ENCODE measurements at places on chromosomes 7 and 10.

GRCh38 chr7:150955519-150956394 is 22.4 kb downstream of the KCNH2 start:
- no peak for DNase-seq

DNA sequence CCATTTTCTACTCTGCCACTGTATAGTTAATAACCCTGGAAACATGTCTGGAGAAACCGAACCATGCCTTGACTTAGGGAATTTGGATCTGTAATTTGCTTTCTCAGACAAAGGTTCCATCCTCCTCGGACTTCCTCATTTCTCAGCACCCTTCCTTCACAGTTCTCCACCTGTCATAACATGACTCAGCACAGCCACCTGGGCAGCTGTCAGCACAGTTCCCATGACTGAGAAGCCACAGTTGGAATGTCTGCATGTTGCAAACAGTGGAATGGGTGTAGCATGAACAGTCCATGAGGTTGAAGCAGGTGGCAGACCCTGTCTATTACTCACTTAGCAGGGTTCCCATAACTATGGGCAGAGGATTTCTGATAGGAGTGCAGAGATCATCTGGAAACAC is 634 bp upstream of the OR9A4 start:
- DNase-seq: no peak

GRCh38 chr7:103686763-103687162 is 240.8 kb upstream of the SLC26A5 start:
- DNase-seq: no peak

- DNase-seq: no peak
These were observed 67.5 kb upstream of the TES start for GRCh38 chr7:116142850-116143249.

DNA sequence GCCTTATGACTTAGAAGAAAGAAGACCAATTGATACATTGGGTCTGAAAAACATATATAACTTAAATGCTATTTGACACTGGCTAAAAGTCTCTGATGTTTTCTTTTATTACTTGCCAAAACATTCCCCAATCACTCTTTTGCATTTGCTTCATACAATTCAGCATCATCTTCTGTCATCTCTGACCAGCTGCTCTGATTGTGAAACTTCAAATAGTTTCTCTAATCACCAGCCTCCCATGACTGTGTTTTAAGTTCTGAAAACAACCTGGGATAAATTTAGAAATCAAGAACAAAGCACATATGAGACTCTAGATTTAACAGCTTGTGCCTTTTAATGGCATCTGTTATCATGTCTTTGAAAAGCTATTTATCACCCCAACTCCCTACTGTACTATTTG is 208.4 kb upstream of the KCND2 start:
- no peak for DNase-seq

- DNase-seq: no peak
These were observed 54.4 kb upstream of the MGAM2 start for GRCh38 chr7:142057101-142057500.

DNA sequence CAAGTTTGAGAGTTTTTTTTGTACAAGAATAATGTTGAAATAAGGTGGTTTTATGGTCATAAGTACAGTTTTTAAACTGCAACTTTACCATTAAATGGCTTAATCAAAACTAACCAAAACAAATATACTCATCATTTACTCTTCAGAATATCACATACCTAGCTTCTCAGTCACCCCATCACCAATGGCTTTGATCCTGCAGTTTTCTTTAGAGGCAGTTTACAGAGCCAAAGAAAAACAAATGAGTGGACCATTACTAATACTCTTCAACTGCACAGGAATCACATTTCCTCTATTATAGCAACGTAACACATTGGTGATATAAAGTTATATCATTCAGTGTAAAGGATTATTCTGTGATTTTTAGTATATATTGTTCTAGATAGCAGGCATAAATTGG is 576.1 kb upstream of the LRRTM3 start:
- DNase-seq: no peak

DNA sequence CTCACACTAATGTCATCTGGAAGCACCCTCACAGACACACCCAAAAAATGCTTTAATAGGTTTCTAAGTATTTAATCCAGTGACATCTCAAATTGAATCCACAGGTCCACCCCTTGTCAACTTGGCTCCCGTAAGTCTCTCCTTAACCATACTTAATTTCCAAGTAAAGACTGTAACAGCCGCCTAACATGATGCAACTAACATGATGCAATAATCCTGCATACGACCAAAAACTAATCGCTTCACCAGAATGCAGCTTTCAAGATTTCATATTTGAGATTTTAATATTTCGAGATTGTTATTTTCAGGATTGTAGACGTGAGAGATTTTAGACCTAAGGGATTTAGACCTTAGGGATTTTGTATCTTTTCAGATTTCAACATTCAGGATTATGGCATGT is 3.7 kb upstream of the HDAC9 start:
- DNase-seq: no peak

DNA sequence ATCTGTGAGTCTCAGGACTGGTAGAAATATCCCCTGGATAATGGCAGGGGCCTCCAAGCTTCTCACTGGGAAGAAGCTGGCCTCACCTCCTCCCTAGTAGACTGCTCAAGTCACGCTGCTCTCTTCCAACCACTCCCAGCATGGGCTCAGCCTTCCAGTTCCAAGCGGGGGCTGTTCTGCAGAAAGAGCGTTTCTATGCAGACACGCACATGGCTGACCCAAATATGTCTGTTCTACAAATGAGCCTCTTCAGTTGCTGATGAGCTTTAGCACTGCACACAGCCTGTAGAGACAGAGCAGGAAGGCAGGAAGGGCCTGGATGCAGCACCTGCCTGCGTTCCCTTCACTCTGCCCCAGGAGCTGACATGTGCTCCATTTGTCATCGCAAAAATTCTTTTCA is 523.9 kb upstream of the MGMT start:
- no peak for DNase-seq

DNA sequence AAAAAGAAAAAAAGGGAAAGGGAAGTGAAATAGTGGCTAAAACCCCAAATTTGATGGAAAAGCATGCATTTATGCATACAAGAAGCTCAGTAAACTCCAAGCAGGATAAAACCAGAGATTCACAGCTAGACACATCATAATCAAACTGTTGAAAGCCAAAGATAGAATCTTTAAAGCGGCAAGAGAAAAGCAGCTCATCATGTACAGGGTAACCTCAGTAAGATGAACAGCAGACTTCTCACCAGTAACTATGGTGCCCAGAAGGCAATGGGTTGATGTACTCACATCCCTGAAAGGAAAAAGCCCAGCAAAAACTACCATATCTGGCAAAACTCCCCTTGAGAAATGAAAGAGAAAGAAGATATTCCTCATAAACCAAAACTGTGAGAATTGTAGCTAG is 60.4 kb downstream of the TPST1 start:
- DNase-seq: no peak

GRCh38 chr10:822661-823367 is 108.7 kb downstream of the LARP4B start:
- no peak for DNase-seq

DNA sequence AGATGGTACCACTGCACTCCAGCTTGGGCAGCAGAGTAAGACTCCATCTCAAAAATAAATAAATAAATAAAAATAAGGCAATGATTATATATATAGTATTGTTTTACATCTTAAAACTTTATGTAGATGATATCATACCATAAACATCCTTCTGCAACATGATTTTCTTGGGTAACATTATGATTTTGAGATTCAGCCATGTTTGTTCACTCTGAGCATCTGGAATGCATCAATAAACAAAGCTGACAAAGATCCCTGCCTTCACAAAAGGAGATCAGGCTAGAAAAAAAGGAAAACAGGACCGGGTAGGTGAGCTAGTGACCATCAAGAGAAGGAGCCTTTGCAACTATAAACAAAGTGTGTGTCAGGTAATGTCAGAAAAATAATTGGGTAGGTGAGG is 31.9 kb upstream of the KAT6B start:
- DNase-seq: no peak
